ENCODE measurements at places on chromosomes 16 and 17.

DNA sequence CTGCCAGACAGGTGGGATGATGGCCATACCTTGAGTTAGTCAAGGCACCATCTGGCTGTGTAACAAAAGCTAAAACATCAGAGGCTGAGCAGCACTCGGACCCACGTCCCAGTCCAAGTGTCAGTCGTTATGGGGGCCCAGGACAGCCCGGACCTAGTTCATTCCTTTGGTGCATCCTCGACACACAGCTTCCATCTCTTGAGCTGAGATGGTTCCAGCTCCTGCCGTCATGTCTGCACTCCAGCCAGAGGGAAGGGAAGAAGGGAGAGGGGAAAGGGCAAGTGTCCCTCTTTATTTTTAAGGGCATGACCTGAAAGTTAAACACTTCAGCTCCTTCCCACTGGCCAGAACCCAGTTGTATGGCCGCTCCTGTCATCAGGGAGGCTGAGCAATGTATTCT lies 218.0 kb downstream of the SEC14L1 start:
- no peak for DNase-seq

DNA sequence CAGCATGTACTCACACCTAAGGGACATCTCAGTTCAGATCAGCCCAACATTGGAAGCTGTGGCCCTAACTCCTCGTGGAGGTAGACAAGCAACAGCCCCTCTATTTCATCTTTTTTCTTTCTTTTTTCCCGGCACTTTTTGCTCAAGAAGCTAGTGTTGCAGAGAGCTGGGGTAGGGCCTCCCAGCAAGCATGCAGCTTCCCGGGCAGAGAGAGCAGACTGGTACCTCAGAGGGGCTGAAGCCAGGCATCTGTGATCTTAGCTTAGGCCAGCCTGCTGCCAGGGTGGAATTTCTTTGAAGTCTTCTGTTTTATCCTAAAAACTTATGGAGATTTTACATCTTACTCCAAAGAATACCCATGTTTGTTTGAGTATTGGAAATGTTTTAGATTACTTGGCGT lies 195.4 kb downstream of the C16orf95 start:
- no peak for DNase-seq

GRCh38 chr16:54284931-54285413 lies 1.6 kb downstream of the IRX3 start:
- DNase-seq, result no peak

DNA sequence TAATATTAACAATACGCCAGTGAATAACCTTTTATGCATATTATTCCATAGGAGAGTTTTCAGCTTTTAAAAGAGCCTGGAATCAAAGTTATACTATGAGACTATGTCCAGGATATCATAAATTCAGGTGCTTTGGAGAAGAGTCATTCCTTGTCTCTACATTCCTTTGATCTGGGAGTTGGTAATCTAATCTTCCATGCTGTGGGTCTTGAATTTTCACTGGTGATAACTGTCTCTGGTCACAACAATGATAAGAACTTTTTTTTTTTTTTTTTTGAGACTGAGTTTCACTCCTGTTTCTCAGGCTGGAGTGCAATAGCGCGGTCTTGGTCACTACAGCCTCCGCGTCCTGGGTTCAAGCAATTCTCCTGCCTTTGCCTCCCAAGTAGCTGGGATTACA lies 50.8 kb downstream of the CHD9 start:
- DNase-seq, result no peak

DNA sequence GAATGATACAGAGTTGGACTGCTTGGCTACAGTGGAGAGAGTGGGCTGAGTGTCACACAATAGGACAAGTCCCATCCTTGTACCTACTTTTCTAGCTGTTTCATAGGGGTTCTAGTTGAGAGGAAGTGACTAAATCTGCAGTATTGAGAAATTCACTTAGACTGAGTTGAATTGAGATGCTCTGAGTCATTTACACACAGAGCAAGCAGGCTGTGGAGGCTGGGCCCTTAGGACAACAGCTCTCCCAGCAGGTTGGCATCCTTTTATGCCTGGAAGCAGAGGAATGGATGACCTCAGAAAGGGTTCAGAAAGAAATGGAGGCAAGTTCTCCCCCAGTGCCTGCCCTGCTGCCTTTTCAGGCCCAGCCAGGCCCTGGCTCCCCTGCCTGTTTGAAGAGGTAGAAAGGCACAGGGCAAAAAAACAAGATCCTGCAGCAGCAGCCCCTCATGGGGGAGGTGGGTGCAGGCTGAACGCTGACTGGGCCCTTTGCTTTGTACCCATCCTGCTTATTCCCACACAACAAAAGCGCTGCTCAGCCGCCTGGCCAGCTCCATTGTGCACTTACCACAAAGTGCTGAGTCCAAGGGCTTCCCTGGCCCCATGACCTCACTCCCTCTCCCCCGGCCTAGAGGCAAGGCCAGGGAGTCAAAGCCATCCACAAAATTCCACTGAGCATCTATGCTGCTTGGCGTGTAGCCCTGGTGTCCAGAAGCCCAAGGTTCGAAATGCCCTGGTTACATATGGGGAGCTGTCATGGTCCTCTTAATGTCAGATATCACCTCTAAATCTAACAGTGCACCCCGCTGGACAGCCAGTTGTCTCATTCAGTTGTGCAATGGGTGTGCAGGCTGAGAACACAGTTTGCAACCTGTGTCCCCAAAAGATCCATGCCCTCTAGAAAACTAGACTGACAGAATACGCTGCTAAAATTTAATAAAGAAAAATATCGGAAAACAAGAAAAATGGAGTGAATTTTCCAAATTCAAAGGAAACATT lies 5.4 kb upstream of the CRYBA1 start:
- peak; percentile 55 for DNase-seq

DNA sequence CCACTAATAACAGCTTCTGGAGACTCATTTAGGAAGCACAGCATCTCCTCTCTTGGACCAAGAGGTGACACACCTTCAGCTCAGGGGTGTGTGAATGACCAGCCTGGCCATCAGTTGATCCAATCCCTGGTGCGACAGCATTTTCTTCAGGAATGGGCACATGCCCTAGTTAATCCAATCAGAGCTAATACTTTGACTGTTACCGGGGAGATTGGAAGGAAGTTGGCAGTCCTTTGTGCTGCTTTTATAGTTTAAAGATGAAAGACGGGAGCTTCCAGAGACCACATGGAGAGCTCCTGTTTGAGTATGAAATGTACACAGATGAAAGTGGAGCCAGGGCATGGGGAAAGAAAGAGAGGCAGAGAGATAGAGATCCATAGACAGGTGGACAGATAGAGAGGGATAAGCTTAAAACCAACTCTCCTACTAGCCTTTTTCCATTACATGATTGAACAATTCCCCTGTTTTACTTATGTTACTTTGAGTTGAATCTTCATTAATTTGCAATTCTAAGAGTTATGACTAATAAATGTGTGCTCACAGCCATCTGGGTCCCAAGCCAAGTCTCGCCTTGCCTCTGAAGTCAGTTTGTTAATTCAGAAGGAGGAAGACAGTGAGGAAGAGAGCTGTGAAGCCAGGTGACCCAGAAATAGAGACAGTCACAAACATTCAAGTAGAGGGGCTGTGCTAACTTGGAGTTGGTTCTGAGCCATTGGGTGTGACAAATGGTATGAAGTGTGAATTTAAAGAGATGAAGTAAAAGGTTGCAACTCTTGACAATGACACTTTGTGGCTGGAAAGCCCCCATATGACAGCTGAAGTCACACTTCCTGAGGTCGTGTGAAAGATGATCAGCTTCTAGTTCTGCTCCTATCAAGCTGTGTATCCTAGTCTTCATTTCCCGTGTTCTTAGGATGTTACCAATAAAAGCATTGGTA lies 120.0 kb upstream of the GOT2 start:
- DNase-seq, result no peak

- no peak for DNase-seq
These were observed 4.4 kb downstream of the TBX2 start for GRCh38 chr17:61403801-61404662.

DNA sequence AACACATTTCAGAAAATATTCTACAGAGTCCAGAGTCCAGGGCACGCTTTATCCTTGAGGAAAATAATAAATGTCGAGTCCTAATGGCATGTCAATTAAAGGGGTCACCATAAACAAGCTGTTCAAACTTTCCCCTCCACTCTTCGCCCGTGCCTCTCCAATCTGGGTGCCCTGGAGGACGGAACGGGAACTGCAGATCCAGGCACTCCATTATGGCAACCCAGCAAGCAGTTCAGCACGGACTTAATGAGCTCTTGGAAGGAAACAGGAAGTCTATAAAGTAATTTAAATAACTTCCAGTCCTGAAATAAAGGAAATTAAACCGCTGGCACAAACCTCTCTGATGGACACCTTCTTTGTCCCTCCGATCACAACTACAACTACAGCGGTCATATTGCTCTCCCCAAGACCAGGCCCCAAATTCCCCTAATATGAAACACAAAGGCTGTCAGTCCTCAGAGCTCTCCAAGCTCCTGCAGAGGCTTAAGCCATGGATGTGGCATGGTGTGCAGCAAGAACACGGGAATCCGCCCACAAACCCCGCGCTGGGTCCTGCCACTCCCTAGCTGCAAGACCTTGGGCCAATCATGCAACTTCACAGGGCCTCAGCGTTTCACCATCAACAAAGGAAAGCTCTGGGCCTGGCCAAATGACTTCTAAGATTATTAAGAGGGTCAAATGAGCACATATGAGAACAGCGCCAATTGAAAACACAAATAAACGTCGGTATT lies 52.6 kb downstream of the ZFHX3 start:
- DNase-seq, result no peak

- DNase-seq, result no peak
These were observed 201.4 kb upstream of the CHMP6 start for GRCh38 chr17:80790021-80790765.
